ENCODE measurements at places on chromosomes 5 and 9. TPM values are rescaled to one million over a fixed set of nuclear protein-coding genes. Genes with fewer than 3 reads are reported as not detected.

GRCh38 chr9:114588210-114588609, 641 bp downstream of the ATP6V1G1 start:
- peaks cover 5% of the 10 kb centered on the region for H3K36me3 ChIP-seq
- peak overlapping the region; percentile 66 for H3K27ac ChIP-seq
- no peaks in the 10 kb centered on the region for H3K27me3 ChIP-seq
- H3K4me3 ChIP-seq: peak overlapping the region; percentile 24

DNA sequence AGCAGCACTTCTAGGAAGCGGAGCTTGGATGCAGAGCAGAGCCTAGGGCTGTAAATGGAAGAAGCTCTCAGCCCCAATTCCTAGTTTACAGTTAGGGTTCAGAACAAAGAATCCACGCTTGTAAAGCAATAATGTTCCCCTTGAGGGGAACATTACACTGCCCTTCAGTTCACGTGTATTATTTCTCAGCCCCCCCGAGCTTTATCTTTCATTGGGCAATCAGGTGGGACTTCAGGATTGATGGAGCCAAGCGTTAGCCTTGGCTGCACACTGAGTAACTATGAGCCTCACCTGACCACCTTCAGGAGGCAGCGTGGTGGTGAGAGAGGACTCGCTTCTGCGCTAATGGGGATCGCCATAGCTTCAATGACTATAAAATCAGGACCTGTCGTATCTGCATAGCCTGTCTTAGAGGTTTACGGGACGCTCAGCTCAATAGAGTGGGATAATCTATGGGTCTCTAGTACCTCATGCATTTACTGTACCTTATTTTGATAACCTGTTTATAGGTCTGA, 157.0 kb upstream of the RASEF start:
- no peak for DNase-seq
- H3K27me3 ChIP-seq: no peaks in the 10 kb centered on the region
- peak overlapping the region; percentile 66 for H3K27ac ChIP-seq
- H3K4me3 ChIP-seq: peak overlapping the region; percentile 98

GRCh38 chr5:124536333-124536732, 210.1 kb downstream of the ZNF608 start:
- H3K36me3 ChIP-seq: no peaks in the 10 kb centered on the region
- H3K27me3 ChIP-seq: no peaks in the 10 kb centered on the region
- H3K4me1 ChIP-seq: peaks cover 28% of the 10 kb centered on the region
- peak; percentile 91 for DNase-seq

DNA sequence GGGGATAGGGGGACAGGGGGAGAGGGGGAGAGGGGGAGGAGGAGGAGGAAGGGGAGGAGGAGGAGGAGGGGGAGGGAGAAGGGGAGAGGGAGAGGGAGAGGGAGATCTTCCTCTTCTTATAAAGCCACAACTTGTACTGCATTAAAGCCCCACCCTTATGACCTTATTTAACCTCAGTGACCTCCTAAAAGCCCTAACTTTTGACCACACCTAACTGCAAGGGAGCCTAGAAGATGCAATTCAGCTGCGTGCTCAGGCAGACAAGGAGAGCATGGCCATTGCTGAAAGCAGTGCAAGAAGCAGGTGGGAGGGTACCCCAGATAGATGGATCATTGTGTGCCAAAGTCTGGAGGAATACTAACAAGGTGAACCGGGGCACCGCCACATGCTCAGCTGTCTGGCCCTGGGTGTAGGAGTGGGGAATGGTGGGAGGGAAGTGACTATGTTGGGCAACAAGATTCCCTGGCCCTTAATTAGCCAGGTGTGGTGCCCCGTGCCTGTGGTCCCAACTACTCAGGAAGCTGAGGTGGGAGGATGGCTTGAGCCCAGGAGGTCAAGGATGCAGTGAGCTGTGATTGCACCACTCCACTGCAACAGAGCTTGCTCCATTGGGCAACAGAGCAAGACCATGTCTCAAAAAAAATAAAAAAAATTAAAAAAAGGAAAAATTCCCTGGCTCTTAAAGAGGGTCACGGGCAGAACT, 125.4 kb upstream of the BOD1 start:
- no peak overlapping the region for H3K27ac ChIP-seq
- DNase-seq: no peak

GRCh38 chr5:64534033-64534432, 28.2 kb downstream of the RGS7BP start:
- H3K4me3 ChIP-seq: no peak overlapping the region
- DNase-seq: no peak
- no peaks in the 10 kb centered on the region for H3K27me3 ChIP-seq
- H3K36me3 ChIP-seq: no peaks in the 10 kb centered on the region
- peaks cover 13% of the 10 kb centered on the region for H3K4me1 ChIP-seq

- H3K4me1 ChIP-seq: peaks cover 11% of the 10 kb centered on the region
- H3K4me3 ChIP-seq: no peak overlapping the region
- no peaks in the 10 kb centered on the region for H3K27me3 ChIP-seq
- H3K36me3 ChIP-seq: no peaks in the 10 kb centered on the region
- H3K27ac ChIP-seq: no peak overlapping the region
- DNase-seq: no peak
These were observed 21.1 kb upstream of the SPTLC1 start for GRCh38 chr9:92136184-92136858.

DNA sequence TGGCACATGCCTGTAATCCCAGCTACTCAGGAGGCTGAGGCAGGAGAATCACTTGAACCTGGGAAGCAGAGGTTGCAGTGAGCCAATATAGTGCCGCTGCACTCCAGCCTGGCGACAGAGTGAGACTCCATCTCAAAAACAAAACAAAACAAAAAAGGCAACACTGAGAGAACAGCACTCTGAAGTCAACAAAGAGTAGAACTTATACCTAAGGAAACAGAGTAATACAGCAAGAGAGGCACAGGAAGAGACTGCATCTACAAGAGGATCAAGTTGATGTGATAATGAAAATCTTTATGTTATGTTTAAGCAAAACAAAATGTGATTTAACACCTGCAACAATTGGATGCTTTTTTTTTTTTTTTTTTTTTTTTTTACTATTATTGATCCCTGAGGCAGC, 33.1 kb downstream of the FYB1 start:
- no peaks in the 10 kb centered on the region for H3K4me1 ChIP-seq
- H3K27ac ChIP-seq: no peak overlapping the region
- H3K36me3 ChIP-seq: no peaks in the 10 kb centered on the region
- H3K4me3 ChIP-seq: no peak overlapping the region

Gene ABCA1
- 2.1 TPM for polyA plus RNA-seq

Gene FAM153A
- polyA plus RNA-seq: not detected

Gene MOB3B
- polyA plus RNA-seq: 0.03 TPM

Gene NOXA1
- 0.40 TPM for polyA plus RNA-seq
